Activated T-cell treated with anti-CD3 and anti-CD28 coated beads, Interleukin-2, amount 50 U/mL, for 4 hours (primary cell): ENCODE measurements at places on chromosomes 4 and X.

- peak; percentile 4 for DNase-seq
Measured at GRCh38 chrX:140091125-140091886, 126.0 kb upstream of the CXorf66 start.

DNA sequence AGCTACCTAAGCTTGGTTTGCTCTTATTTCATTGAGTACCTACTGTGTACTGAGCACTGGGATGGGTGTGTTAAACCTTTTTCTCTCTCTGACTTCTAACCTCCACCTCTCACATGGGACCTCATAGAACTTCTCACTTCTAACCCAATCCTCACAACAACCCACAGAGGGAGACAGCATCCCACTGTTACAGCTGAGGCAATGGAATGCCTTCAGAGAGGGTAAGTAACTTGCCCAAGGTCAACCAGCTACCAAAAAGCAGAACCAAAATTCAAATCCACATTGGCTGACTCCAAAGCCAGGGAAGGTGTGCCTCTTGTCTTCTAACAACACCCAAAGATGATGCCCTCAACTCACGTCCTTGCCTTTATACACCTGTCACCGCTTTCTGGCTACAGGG is 5.4 kb downstream of the SEL1L3 start:
- DNase-seq: no peak

DNA sequence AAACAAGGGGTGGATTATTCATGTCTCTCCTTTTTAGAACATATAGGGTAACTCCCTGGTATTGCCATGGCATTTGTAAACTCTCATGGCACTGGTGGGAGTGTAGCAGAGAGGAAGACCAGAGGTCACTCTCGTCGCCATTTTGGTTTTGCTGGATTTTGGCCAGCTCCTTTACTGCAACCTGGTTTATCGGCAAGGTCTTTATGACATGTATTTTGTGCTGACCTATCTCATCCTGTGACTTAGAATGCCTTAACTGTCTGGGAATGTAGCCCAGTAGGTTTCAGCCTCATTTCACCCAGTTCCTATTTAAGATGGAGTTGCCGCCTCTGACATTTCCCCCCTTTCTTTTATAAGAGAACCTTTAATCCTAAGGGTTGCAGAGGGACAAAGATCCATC is 45.8 kb downstream of the MGST2 start:
- no peak for DNase-seq

DNA sequence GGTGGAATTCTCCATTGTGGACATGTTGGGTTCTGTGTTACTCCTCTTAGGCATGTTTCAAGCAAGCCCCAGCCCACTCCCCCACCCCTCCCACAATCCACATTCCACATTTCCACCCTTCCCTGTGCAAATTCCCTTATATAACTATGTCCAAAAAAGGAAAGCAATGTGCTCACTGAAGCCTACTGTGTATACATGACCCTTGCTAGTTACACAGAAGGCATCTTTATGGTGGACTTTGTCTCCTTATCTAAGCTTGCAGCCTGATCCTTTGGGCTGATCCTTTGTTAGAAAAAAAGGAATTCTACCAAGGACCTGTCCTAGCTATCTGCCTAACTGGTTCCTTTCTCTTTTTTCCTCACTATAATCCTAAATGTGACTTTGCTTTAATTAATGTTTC is 796.8 kb downstream of the NLGN4X start:
- no peak for DNase-seq

DNA sequence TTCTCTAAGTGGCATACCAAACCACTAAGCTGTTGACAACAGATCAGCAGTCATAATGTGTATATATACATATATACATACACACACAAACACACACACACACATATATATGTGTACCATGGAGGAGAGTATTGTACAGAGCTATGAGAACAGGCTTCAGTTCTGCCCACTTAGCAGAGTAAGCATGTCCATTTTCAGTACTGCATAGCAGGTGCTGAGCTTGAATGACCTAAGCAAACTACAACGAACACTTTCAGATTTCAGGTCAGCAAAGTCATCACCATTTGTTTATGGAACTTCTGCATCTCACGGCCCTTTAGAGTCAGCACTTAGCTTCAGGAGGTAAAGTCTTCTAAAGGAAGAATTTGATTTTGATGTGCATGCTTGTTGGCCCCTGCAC is 735.8 kb upstream of the ATOH1 start:
- no peak for DNase-seq

GRCh38 chr4:54038056-54038455 is 26.3 kb downstream of the CHIC2 start:
- DNase-seq: no peak

- no peak for DNase-seq
Measured at GRCh38 chrX:41475191-41475590, 28.0 kb downstream of the NYX start.

DNA sequence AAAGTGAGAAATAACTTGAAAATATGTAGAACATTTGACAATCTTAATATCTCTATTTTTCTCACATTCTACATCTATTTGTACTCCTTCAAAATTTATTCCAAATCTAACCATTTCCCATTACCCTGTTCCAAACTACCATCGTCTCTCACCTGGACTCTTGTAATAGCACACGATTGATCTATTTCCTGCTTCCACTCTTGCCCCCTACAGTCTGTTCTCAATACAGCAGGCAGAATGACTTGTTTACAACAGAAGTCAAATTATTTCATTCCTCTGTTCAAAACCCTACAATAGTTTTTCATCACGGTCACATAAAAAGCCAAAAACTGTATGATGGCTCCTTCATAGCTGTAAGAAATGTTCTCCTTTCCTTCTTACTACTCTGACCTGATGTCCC is 21.1 kb upstream of the LUZP4 start:
- no peak for DNase-seq

GRCh38 chr4:106614441-106614840 is 245.9 kb upstream of the GIMD1 start:
- no peak for DNase-seq

DNA sequence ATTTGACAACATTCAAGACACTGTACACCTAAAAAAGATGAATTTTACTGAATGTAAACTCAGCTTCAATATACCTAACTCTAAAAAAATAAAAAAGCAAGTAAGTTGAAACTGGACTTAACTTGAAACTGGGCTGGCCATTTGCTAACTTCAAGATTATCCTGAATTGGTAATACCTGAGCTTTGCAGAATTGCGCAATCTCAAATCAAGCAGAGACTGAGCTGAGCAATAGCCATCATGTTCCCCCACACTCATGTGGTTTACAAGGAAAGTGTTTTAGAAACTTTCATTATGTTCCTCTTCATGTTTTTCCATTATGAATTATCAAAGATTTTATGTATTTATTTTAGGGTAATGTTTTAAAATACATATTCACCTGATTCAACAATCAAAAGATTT is 38.7 kb downstream of the ANXA5 start:
- no peak for DNase-seq

DNA sequence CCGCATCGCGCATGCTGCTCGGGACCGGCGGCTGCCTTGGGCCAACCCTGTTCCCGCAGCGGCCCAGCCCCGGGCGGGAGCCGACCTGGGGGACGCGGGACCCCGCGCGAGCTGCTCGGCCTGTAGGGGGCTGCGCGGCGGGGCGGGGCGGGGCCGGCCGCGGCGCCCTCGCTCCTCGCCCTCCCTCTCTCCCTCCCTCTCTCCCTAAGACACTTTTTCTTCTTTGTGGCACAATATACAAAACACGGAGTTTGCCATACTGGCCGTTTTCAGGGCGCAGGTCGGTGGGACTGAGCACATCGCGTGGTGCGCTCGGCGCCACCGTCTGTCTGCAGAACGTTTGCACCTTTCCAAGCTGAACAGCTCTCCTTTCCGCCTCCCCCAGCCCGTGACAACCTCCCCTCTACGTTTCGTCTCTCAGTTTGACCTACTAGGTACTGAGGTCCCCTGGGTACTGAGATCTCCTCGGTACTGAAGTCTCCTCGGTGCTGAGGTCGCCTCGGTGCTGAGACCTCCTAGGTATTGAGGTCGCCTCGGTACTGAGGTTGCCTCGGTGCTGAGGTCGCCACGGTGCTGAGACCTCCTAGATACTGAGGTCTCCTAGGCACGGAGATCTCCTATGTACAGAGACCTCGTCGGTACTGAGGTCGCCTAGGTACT is 261.1 kb upstream of the PLCXD1 start:
- DNase-seq: peak; percentile 4

DNA sequence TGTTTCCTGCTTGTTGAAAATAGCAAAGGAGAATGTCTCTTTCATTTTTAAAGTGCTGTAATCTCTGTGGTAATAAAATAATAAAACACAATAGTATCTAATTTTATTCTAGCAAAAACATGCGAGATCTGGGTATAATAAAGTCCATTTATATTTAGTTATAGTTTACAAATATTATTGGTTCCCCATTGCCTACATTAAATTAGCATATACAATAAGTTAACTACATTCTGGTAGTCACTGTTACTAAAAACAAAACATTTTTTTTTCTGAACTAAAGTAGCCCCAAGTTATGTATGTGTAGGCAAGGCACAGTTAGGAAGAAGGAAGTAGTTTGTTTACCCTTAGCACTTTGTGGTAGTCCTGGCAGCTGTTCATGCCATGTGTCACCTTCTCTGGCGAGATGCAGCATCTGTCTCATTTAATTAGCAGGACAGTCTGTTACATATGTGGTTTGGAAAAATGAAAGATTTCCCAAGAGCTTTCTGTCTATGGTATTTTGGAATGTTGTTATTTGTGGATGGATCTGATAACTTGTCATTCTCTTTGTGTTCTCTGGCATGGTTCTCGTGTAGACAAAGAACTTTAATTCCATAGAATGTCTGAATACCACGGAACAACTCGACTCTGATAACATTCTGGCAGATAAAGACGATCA is 231.3 kb upstream of the PITX2 start:
- no peak for DNase-seq

DNA sequence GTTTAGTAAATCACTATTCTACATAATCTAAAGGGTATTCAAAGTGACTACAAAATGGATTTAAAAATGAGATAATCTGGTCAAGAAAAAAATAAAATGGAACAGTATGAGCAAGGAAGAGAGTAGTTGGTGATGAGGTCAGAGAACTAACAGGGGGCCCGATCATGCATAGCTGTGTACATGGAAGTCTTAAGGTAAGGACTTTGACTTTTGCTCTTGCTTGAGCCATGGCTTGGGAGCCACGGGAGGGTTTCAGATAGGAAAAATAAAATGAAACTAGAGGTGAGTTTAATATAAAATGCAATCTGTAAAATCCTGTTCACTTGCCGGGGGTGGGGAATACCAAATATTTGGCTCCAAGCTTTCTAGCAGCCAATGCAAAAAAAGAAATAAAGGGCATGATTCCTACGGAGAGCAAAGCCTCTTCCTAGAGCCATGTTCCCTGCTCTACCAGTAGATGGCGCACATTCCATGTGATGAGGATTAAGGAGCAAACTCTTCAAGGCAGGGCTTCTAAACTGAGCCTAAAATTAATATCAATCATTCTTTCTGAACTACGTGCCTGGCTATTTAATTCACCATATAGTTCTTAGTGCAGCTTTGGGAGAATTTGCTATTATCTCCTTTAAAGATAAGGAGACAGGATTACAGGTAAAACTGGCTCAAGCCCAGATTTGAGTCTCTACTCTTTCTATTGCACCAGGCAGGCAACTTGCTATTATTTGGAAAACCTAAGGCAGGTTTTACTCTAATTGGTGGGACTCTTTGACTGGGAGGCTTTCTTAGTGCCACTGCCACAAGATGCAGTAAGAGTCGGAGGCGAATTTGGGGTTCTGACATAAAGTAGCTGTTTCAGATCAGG is 6.8 kb upstream of the CLCN5 start:
- DNase-seq: peak; percentile 23

GRCh38 chrX:125374169-125374568 is 54.5 kb downstream of the TEX13C start:
- DNase-seq: no peak

- no peak for DNase-seq
Measured at GRCh38 chrX:9279234-9279544, 185.7 kb upstream of the TBL1X start.

GRCh38 chr4:164424846-164425245 is 329.1 kb upstream of the SMIM31 start:
- no peak for DNase-seq

DNA sequence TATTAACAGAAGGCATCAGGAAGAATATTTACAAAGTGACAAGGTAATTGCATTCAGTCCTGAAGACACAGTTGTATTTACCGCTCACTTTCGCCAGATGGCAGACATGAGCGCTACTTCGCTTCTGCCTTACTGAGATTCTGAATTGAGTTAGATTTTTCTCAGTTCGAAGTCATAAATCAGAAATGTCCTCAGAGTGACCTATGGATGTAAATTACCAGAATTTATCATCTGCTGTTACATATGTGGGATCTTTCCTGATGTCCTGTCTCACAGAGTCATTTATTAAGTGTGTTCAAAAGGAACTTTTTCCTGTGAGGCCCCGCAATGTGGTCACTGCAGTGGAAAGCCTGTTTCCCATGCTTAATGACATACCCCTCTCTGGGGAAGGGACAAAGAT is 97.3 kb upstream of the DCLK2 start:
- DNase-seq: peak; percentile 10

DNA sequence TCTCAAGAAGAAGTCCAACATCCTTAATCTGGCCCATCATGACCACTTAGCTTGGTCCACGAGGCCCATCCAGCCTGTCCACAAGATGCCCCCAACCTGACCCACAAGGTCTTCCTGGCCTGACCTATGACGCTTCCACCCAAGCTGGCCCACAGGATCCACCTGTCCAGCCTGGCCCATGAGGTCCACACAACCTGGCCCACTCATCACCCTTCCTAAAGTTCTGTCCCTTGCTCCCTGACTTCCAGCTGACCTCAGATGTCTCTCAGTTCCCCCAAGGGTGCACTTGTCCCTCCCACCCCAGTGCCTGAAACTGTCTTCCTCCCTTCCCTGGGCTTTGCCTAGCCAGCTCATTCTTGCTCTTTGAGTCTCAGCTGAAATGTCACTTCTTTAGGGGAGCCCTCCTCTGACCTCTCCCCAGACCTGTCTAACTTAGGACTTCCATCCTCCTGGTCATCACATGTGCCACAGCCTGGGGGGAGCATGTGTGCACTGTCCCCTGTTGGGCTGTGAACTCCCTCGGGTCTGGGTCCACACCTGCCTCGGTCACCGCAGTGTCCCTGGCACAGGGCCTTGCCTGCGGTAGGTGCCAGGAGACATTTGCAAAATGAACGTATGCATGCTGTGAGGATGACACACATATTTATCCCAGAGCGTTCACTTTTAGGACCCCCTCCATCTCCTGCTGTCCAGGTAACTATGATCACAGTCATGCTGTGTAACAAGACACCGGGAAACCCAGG is 61.7 kb downstream of the EVC start:
- no peak for DNase-seq

- DNase-seq: no peak
Measured at GRCh38 chrX:23851544-23851943, 56.2 kb downstream of the APOO start.

GRCh38 chr4:25779021-25779420 is 83.8 kb downstream of the SEL1L3 start:
- DNase-seq: no peak

DNA sequence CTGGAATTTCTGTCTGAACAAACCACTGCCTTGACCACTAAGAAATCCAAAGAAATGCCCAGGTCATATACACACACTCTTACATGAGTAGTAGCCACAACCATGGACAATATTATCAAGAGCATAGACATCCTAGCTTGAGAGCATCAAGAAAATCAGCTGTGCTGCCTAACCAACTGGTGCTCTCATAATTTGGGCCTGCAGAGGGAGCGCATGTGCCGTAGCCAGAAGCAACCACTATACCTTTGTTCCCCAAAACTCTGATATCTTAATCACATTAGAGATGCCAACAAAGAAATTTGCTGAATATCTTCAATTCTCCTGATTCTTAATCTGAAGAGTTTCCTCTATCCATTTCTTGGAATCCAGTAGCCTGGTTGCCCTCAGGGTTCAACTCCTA is 163.6 kb downstream of the ZNF674 start:
- peak; percentile 16 for DNase-seq

- DNase-seq: no peak
Measured at GRCh38 chr4:55159851-55160250, 34.5 kb upstream of the KDR start.

- DNase-seq: no peak
Measured at GRCh38 chr4:121377076-121377475, 3.7 kb downstream of the QRFPR start.
